Heart left ventricle (tissue), 16 donors: ENCODE measurements at places on chromosomes 2 and 18. TPM values are rescaled to one million over a fixed set of nuclear protein-coding genes. Genes with fewer than 3 reads are reported as not detected.

Gene SLC19A3
- total RNA-seq: 0.62 TPM

Gene UPP2
- not detected for total RNA-seq

Gene GALNT14
- total RNA-seq: 0.65 TPM

Gene SOX11
- 0.86 TPM for total RNA-seq

Gene CIAO1
- total RNA-seq: 68.7 TPM

Gene LIMS4
- 5.7 TPM for total RNA-seq

Gene MRO
- 0.42 TPM for total RNA-seq

Gene FOXD4L1
- total RNA-seq: not detected

Gene HOXD4
- total RNA-seq: 0.42 TPM

- no peak overlapping the region for H3K27ac ChIP-seq
- no peak overlapping the region for H3K4me3 ChIP-seq
- H3K27me3 ChIP-seq: no peaks in the 10 kb centered on the region
Measured at GRCh38 chr2:143125717-143126116, 3.5 kb upstream of the ARHGAP15 start.

GRCh38 chr18:3623769-3624545 is 174.0 kb downstream of the TGIF1 start:
- DNase-seq: peak; percentile 73
- no peaks in the 10 kb centered on the region for H3K27me3 ChIP-seq
- peaks cover 31% of the 10 kb centered on the region for H3K4me1 ChIP-seq

DNA sequence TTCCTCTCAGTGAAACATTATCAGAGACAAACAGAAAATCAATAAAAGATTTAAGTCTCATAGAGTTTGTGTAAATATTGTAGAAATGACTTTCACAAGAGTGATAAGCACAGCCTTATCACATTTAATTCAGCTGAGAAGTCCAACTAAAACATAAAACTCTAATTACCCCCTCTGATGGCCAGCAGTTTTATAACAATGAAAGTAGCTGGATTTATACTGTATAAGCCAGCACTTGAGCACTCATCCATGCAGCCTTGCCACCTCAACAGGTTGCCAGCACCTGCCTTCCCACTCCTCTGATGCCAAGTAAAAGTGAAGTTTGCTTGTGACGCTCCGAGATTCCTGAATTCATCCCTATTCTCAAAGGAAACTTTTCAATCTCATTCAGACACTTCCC is 103.0 kb upstream of the STK39 start:
- H3K27me3 ChIP-seq: no peaks in the 10 kb centered on the region
- no peaks in the 10 kb centered on the region for H3K4me1 ChIP-seq
- H3K27ac ChIP-seq: no peak overlapping the region
- H3K36me3 ChIP-seq: no peaks in the 10 kb centered on the region
- no peak overlapping the region for H3K4me3 ChIP-seq
- DNase-seq: no peak

- no peaks in the 10 kb centered on the region for H3K4me1 ChIP-seq
- H3K36me3 ChIP-seq: no peaks in the 10 kb centered on the region
- no peak overlapping the region for H3K4me3 ChIP-seq
- no peak for DNase-seq
Measured at GRCh38 chr2:25201794-25202193, 33.4 kb upstream of the POMC start.

- H3K4me3 ChIP-seq: no peak overlapping the region
- H3K27me3 ChIP-seq: no peaks in the 10 kb centered on the region
- DNase-seq: no peak
- H3K4me1 ChIP-seq: no peaks in the 10 kb centered on the region
Measured at GRCh38 chr2:122077771-122078170, 322.3 kb downstream of the TSN start.

- peaks cover 10% of the 10 kb centered on the region for H3K4me1 ChIP-seq
- no peaks in the 10 kb centered on the region for H3K36me3 ChIP-seq
- DNase-seq: peak; percentile 72
- no peaks in the 10 kb centered on the region for H3K27me3 ChIP-seq
- no peak overlapping the region for H3K27ac ChIP-seq
Measured at GRCh38 chr2:215749092-215749957, 264.0 kb downstream of the MREG start.

DNA sequence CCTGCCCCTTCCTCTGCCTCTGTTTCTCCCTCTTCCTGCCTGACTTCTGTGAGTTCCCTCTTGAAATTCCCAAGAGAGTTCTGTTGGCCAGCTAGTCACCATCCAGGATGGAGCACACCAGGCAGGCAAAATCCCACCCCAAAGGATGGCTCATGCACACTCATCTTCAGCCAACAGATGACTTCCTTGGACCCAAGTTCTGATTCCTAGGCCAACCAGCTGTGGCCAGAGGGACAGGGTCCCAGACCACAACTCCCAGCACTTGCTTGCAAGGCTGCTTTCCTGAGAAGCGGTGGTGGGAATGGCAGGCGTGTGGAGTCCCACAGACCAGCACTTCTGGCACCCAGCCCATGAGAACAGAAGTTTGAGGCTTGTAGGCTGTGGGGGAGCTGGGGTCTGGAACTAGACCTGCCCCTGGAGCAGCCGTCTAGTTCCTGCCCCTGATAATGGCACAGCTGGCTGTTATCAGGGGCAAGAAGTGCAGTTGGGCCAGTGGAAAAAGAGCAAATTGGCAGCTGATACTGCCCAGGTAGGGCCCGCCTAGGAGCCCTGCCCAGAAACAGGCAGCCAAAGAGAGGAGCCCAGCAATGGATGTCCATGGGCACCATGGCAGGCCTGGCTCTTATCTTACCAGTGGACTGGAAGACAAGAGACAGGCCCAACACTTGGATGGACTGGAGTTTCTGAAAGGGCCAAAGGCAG is 56.7 kb downstream of the CYP26B1 start:
- H3K27ac ChIP-seq: no peak overlapping the region
- H3K4me1 ChIP-seq: no peaks in the 10 kb centered on the region
- H3K27me3 ChIP-seq: no peaks in the 10 kb centered on the region
- DNase-seq: no peak

- no peaks in the 10 kb centered on the region for H3K4me1 ChIP-seq
- no peak for DNase-seq
- no peaks in the 10 kb centered on the region for H3K36me3 ChIP-seq
Measured at GRCh38 chr2:621303-622099, 55.7 kb downstream of the TMEM18 start.

DNA sequence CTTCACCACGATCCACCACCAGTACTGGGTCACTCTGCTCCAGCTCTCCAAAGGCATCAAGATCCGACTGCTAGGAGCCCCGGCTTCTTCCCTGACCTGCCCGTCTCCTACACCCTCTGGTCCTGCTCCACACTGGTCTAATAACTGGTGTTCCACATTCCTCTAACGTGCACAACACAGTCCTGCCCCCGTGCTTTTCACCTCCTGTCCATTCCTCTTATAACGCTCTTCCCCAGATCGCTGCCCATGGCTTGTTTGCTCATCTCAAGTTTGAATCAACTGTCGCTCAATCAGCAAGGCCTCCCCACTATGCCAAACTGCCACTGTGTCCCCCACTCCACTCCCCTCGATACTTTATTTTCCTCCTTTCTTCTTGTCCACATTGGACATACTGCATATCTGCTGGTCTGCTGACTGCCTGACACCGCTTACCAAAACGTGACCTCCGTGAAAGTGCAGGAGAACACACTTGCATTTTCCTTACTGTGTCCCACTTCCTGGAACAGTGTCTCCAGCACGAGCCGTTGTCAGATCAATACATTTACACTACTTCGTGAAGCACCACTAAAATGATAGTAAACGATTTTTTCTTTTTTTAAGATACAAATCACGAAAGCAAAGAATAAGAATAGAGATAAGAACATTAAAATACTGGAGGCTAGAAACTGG is 6.5 kb downstream of the HDLBP start:
- H3K4me1 ChIP-seq: peaks cover 37% of the 10 kb centered on the region
- no peak for DNase-seq
- no peaks in the 10 kb centered on the region for H3K27me3 ChIP-seq
- no peaks in the 10 kb centered on the region for H3K36me3 ChIP-seq

DNA sequence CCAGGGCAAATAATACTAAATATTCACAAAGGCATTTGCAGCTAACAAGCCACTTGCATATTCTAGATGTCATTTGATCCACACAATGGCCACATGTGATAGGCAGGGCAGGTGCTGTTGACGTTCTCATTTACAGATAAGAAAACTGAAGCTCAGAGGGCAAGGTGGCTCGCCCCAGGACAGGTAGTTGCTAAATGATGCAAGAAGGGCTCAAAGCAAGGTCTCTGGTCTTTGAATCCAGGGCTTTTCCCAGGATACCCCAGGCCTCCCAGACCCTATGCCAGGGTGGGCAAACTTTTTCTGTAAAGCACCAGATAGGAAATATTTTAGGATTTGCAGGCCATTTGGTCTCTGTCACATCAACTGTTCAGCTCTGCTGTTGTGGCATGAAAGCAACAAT is 35.1 kb downstream of the LOXHD1 start:
- no peak overlapping the region for H3K4me3 ChIP-seq
- no peak overlapping the region for H3K27ac ChIP-seq
- no peak for DNase-seq
